ENCODE measurements at places on chromosomes 5 and 9.

GRCh38 chr9:109482391-109482916 lies 15.7 kb downstream of the PTPN3 start:
- DNase-seq, result no peak

GRCh38 chr9:83043597-83043996 lies 19.3 kb downstream of the RASEF start:
- DNase-seq, result no peak

- no peak for DNase-seq
These were observed 13.9 kb downstream of the TLR4 start for GRCh38 chr9:117718085-117718484.

- DNase-seq, result no peak
These were observed 52.4 kb downstream of the NREP start for GRCh38 chr5:111704452-111705085.

- no peak for DNase-seq
These were observed 455.0 kb upstream of the DMAC1 start for GRCh38 chr9:8254541-8254940.

GRCh38 chr5:94793816-94794198 lies 175.3 kb downstream of the SLF1 start:
- no peak for DNase-seq

- DNase-seq, result no peak
These were observed at the start of gene PTGS1 for GRCh38 chr9:122370869-122371755. PTGS1 (plus strand) TSS chr9:122371024; CDS start chr9:122371085, 61 bp downstream.

DNA sequence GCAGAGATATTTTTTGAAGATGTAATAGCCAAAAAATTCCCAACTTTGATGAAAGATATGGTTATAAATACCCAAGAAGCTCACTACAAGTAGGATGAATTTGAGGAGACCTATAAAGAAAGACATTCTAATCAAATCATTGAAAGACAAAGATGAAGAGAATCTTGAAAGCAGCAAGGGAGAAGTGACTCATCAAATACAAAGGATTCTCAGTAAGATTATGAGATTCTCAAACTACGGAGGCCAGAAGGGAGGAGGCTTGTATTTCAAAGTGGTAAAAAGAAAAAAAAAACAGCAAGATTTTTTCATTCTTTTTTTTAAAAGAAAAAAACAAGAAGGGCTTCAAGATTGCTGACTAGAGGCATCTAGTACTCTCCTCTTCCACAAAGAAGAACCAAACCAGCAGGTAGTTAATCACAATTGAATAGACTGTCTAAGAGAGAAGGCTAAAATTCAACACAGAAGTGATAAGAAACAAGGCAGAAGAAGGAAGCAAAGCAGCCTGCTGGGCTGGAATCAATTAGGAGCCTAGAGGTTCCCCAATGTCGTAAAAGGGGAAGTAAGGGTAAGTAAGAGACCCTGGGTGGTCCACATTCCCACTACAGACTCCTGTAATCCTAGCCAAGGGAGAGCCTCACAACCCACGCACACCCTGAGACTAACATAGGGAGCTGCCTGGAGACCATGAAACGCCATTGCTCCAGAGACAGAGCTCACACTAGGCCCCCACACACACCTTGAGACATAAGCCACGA lies 59.1 kb upstream of the NIPAL4 start:
- no peak for DNase-seq

DNA sequence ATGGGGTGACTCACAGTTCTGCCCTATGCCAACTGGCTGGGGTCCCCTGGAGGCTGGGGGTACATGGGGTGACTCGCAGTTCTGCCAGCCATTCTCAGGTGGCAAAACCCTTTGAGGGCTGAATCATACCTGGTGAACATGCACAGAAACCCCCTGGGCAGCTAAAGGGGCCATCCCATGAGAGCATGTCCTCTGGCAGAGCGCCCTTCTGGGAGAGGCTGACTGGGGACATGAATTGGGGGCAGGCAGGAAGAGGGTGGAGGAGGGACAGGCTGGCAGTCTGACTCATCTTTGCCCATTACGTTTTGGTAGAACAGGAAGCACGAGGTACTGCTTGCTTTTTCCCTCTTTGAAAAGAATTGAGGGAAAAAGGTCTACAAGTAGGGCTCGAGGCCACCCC lies 16.7 kb downstream of the TRAF1 start:
- no peak for DNase-seq

GRCh38 chr5:569358-569867 lies 42.7 kb upstream of the CEP72 start:
- no peak for DNase-seq

DNA sequence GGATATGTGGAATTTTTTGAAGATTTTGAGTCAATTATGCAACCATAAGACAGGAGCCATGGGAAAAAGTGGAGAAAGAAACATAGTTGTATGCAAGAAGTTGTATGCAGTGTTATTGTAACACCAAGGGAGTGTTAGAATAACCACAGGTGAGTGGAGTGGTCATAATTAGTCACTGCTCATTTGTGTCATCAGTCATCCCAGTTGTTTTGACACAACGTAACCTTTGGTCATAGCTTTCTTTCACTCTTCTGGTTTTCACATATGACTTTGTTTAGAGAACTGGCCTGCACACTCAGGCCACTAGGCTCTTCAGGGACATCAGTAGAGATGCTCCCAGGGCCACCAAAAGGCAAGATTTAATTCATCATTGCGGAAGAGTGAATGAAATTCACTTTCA lies 158.7 kb upstream of the HMHB1 start:
- no peak for DNase-seq

DNA sequence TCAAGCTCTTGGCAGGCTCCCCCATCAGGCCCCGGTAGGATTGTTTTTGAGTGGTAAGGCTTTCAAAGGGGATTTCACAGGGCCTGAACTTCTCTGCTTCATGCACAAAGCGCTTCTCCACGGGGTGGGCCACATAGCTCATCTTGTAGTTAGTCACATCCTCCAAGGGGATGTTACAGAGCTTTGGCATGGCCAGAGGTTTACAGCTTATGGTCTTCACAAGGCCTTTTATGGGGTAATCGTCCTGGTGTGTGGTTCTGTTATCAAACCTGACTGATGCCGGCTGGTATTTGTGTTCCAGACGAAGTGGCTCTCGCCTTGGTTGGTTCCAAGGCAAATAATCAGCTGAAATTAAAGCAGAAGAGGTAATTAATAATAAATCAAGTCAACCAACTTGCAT lies 104.3 kb downstream of the SAXO1 start:
- no peak for DNase-seq

DNA sequence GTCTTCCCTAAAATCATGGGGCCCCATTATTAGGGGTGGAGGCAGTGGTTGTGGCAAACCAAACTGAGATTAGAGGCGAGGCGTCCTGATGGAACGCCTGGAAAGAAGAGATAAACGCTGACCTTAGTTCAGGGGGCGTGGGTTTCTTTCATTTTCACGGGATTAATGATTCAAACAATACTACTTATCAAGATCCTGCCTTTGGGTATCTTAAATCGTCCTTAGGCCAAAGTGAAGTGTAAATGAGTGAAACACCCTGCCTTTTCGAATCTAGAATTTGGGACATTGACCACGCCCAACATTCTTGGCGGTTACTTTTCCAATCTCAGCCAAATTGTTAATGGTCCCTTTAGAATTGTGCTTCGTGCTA lies 1.0 kb upstream of the UBTD2 start:
- DNase-seq, result no peak

GRCh38 chr5:143877196-143877595 lies 65.2 kb downstream of the HMHB1 start:
- no peak for DNase-seq

GRCh38 chr9:130912932-130913598 lies 16.5 kb upstream of the QRFP start:
- no peak for DNase-seq

- DNase-seq, result no peak
These were observed 23.2 kb upstream of the LRRTM2 start for GRCh38 chr5:138898299-138898698.

- no peak for DNase-seq
These were observed 105.7 kb upstream of the NUDT12 start for GRCh38 chr5:103668281-103668680.

DNA sequence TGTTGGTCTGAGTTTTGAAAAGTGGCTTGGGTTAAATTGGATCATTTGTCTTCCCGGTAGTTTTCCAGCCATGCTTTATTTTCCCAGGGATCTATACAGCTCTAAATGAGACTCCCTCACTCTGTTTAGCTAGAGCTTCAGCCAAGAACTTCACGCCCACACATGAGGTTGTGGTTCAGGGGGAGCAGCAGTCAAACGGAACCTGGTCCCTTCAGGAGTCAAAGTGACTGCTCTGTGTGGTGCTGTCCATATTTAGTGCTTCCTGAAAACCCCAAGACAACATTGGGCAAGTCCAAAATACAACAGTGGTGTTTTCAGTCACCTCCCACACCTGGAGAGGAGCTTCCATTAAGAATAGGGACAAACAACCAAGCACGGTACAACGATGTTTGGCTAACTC lies 90.5 kb downstream of the ANKH start:
- no peak for DNase-seq

DNA sequence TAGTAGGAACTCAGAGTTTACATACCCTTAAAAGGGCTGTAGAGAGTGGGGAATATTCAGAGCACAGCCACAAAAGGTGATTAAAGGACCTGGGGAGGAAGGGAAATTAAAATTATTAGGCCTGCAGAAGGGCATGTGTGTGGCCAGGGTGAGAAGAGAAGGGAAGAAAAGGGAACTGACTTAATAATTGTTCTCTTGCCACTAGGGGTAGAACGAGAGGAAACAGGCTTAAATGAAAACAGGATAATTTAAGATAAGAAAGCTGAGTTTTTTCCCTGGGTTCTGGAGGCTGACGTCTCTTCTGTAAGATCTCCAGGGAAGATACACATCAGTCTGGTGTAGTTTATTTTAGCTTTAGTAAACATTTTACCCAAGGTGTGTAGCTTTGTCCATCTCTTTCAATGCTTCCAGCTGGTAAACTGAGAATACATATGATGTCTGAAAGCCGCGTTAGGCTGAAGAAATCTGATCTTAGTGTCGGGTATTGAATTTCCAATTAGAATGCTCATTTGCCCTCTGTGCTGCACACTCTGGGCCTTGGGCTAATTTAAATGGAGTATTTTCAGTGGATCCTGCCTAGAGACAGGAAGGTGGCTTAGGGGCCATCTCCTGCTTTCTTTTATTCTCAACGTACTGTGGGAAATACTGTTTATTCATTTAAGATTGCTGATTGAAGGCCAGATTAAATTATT lies 416.8 kb downstream of the TMEM38B start:
- DNase-seq, result no peak

- DNase-seq, result no peak
These were observed 88.5 kb downstream of the SNX24 start for GRCh38 chr5:122933956-122934355.

DNA sequence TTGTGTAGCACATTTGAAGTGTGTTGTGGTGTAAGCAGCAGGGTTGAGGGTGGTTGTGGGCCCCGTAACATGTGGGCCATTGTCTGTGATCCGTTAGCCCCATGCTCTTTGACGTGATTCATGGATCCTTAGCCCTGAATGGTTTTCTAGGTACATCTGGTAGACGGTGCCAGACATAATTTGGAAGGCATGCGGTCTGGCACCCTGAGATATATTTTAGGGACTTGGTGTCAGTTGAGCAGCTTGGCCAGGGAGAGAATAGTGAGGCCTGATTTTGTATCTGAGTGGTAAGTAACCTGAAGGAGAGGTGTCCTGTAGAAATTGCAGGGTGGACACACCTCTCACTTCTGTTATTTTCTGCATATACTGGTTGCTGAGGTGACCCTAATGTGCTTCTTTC lies 10.9 kb downstream of the SH3GL2 start:
- no peak for DNase-seq

- DNase-seq, result no peak
These were observed 50.0 kb downstream of the DAPK1 start for GRCh38 chr9:87547671-87548081.

DNA sequence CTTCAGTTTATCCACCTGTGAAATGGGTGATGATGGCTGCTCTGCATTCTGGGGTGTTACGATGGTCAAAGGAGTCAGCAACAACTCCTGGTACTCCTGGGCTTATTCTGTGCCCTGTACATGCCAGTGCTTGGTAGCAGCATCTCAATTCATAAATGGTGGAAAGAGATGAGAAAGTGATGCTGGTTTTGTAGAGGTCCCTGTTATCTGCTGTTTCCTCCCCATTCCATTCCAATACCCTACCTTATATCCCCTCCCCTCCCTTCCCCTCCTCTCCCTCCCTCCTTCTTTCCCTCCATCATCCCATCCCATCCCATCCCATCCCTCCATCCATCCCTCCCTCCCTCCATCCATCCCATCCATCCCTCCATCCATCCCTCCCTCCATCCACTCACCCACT lies 19.1 kb downstream of the BOD1 start:
- no peak for DNase-seq

DNA sequence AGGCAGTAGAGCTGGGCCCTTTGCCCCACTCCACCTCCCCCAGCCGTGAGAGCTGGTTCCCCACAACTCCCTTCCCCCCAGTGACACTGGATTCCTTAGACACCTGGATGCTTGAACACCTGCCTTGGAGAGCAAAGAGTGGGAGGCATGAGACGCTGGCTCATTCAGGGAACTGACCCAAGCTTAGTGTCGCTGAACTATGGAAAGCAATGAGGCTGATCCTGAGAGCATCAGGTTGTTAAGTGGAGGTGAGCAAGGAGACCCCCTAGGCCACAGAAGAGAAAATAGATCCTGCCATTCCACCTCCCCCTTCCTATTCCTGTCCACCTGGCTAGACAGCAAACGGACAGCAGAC lies 2.0 kb downstream of the CCL19 start:
- DNase-seq, result no peak

- no peak for DNase-seq
These were observed 80.3 kb upstream of the FAM169A start for GRCh38 chr5:74946471-74946870.

DNA sequence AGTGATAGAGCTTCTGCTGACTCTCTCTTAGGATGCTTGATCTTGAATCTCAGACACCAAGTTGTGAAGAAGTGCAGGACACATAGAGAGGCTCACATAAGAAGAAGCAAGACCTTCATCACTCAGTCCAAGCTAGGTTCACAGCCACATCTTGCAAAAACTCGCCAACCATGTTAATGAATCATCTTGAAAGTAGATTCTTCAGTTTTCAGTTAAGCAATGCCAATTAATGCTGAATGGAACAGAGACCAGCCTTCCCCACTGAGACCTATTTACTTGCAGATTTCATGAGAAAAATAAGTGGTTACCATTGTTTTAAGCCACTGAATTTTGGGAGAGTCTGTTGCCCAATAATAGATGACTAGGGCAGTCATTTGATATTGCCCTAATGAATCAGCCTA lies 217.7 kb upstream of the EDIL3 start:
- no peak for DNase-seq

- no peak for DNase-seq
These were observed 42.3 kb downstream of the SHOC1 start for GRCh38 chr9:111752455-111752854.

DNA sequence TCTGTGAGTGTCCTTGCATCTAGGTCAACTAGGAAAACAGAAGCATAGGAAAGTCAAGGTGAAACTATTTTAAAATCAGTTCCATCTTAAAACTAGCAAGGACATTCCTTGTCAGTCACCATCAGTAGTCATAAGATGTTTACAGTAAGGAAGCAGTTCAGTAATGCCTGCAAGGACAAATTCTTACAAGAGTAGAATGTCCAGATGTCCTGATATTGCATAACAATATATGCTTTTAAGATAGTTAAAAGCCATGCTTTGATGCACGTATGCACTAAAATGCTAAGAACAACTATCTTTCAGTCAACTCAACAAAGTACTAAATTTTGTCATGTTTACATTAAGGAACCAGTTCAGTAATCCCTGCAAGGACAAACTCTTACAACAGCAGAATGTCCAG lies 11.3 kb upstream of the SVEP1 start:
- DNase-seq, result no peak

- DNase-seq, result no peak
These were observed 526.8 kb upstream of the GRAMD2B start for GRCh38 chr5:125896368-125896767.

Measured in LNCaP clone FGC (cell line).